ENCODE measurements at places on chromosomes 5 and 9.

DNA sequence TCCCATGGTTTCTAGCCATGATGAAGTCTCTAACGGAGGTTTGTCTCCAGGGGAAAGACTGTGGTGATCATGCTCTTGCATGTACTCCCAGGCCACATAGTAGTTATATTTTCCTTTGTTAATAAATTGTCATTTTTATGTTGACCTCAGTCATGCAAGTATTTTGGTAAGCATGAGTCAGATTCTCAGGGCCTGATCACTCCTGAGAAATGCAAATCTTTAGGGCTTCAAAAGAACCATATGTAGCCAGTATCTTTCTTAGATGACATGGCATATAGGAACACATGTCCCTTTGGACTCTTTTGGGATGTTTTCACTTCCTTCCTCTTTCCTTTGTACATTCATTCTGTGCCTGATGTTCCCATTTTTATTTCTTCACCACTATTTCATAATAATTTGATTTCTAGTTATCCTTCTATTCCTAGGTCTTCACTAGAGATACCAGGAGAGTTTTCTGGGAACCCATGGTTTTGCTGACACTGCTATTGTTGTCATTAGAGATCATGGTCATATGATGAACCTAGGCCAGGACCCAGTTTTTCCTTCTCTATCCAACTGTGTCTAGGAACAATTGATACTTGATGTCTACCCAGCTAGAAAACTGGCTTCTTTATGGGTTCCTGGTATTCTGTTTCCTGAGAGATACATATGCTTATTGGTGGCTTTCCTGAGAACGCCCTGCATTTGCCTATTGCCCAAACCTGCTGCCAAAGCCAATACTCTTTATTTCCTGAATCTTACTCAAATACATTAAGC, 248.1 kb upstream of the NREP start:
- no peak for DNase-seq

DNA sequence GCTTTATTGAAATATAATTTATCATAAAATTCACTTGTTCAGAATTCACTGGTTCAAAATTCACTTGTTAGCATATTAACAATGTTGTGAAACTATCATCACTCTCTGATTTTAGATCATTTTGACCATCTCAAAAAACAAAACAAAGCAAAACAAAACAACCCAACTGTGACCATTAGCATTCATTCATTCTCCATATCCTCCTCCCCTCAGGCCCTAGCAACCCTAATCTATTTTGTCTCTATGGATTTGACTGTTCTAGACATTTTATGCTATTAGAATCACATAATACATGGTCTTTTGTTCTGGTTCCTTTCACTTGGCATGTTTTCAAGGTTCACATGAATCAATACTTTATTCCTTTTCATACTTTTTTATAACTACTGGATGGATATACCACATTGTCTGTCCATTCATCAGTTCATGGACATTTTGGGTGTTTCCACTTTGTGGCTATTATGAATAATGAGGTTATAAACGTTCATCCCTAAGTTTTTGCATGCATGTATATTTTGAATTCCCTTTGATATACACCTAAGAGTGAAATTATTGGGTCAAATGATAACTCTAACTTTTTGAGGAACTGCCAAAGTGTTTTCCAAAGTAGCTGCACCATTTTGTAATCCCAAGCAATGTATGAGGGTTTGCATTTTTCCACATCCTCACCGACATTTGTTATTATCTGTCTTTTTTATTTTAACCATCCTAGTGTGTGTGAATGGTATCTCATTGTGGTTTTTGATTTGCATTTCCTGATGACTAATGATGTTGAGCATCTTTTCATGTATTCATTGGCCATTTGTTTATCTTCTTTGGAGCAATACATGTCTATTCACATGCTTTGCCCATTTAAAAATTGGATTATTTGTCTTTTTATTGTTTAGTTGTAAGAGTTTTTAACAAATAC, 304.1 kb downstream of the SH3GL2 start:
- no peak for DNase-seq

DNA sequence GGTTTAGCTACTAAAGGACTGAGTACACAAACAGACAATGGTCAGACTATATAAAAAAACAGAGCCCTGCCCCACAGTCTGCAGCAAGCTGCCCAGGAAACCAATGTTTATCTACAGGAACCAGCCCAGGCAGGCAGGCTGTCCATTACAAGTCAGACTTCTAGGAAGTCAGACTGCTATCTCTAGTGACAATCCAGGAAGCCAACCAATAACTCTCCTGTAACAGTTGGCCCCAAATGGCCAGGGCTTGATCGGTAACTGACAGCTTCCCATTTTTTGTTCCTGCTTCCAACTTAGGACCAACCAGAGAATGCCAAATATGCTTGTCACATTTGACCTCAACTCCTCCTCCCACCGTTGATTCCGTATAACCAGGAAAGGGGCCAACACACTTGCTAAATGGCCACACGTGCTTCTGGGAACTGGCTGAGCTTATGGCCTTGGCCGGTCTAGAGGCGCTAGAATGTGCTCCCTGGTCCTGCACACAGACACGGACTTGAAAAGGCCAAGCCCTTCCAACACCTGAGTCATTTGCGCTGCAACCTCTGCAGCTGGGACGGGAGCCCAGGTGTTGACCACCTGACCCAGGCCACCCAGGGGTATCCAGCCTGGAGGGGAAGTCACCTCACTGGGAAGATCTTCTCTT, 79.6 kb upstream of the CDK20 start:
- no peak for DNase-seq

DNA sequence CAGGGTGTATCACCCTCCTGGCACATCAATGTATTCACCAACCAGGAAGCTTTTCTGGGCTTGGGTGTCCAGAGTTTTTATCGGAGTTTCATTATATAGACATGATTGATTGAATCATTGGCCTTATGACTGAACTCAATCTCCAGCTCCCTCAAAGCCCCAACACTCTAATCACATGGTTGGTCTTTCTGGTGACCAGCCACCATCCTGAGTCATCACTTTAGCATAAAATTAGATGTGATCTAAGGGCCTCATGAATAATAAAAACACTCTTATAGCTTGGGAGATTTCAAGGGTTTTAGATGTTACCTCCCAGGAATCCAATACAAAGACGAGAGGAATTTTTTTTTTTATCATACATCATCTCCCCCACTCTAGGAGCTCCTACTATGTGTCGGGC, 7.7 kb upstream of the PBX3 start:
- no peak for DNase-seq

DNA sequence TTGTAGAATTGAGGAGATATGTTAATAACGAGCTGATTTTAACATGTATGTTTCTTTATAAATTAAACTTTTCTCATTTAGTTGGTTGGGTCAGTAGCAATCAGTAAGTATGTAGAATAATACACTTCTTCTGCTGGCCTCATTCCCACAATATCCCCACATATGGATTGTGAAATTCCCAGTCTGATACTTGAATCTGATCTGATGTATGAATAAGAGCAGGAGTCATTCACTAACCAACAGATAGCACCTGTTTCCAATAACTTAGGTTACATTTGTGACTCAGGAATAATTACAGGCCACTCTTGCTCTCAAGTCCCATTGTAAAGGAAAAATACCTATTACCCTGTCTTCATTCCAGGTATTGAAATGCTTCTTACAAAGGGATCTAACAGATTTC, 23.9 kb downstream of the SLC36A1 start:
- no peak for DNase-seq

GRCh38 chr5:67400752-67401151, 204.2 kb upstream of the CD180 start:
- no peak for DNase-seq

- no peak for DNase-seq
Observed at GRCh38 chr9:127873223-127873691, 4.2 kb downstream of the AK1 start.

DNA sequence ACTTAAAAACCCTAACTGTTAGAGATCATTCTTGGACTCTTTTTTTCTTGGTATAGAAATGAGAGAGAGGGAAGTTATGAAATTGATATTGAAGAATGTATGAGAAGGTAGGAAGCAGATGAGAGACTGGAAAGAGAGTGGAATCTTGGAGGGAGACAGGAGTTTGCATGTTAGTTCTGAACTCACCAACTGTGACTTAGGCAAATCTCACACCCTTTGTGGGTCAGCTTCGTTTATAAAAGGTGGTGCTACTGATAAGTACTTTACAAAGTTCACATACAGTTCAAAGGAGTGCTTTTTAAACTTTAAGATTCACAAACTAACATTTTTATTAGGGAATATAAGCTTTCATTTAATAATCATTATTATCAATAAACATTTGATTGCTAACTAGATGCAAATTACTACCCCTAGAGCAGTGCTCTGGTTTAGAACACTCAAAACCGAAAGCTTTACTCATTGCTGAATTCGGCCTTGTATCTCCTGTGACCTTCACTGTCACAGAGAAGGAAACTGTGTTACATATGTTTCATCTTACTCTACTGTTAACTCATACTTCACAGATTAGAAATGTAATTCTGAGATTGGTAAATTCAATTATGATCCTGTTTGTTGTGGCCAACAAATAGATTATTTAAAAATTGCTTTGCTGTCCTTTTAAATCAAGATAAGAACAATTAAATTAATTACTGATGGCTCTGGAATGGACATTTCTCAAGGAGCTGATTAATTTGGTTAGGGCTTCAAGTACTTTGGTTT, 143.2 kb downstream of the RMI1 start:
- DNase-seq = no peak

DNA sequence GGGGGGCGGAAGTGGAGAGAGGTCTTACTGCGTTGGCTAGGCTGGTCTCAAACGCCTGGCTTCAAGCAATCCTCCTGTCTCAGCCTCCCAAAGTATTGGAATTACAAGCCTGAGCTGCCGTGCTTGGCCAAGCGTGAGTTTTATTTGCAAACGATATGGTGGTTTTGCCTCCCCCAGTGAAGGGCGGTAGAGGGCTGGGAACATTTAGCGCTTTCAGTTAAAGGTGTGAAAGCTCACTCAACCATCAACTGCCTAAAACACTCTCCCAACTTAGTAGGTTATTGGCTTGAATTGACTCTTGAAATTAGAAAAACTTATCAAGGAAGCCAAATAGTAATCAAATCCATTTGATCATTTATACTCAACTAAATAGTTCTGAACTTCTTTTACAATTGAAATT, 156.3 kb downstream of the ESM1 start:
- no peak for DNase-seq

DNA sequence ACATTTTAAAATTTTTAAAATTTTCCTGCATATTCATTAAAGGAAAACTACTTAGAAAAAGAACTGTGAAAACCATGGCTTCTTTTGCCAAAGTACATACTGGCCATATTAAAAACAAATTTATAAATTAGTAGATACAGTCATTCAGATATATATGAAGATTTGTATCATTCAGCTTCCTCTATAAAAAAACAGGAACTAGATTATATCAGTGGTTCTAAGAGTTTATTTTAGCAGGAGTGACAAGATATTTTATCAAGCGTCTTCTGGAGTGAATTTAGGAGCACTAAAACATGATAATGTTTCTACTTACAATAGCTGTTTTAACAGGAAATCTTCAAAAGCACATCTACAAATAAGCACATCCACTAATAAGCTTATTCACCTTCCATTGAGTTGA, 171.4 kb downstream of the RAPGEF6 start:
- DNase-seq = no peak

- no peak for DNase-seq
Observed at GRCh38 chr9:20331095-20331685, 291.1 kb downstream of the MLLT3 start.

DNA sequence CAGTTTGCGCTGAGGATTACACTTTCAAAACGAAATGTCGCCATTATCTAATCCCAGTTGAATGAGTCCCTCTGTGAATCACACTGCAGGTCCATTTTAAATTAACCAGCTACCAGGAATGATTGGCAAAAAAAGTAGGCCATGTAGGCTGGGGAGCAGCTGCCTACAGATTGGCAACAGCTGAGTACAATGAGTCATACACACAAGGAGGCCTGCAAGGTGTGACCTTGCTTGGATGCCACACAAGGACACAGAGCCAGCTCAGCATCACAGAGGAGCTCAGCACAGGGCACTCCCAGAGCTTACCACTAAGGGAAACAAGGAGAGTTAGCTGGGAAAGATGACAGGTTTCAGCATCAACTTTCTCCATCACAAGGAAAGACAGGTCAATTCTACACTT, 12.9 kb downstream of the HAVCR1 start:
- DNase-seq = peak; percentile 18

- no peak for DNase-seq
Observed at GRCh38 chr9:133869674-133870405, 122.3 kb downstream of the VAV2 start.

- no peak for DNase-seq
Observed at GRCh38 chr9:12464910-12465512, 228.2 kb upstream of the TYRP1 start.

DNA sequence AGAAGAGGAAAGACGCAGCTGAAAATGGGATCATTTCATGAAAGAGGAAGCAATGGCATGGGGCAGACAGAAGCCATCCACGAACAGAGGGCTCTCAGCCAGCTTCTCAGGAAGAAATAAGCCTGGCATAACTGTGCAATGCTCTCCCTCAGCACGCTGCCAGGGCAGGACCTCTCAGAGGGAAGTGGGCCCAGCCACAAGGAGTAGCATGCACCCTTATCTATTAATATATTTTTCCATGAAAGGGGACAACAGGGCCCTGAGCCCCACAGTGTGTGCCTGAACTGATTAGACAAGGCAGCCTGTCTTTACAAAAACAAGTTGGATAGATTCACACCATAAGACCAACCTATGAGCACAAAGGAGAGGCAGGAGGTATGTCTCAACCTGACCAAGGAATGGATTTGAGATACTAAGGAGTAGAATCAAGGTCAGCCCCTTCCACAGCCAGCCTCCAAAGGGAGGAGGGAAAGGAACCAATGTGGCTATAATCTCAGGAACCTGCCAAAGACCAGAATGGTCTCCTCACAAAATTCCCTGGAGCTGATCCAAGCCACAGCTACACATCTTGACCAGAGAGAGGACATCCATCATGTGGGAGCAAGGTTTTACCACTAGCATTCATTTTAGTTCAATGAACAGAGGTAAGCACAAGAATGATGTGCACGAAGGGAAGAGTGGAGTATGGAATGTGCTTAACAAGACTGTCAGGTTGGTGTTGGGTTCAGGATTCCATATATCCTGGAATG, 154.8 kb downstream of the SIL1 start:
- no peak for DNase-seq

GRCh38 chr9:126809068-126809467, 4.2 kb downstream of the ZBTB43 start:
- no peak for DNase-seq

- no peak for DNase-seq
Observed at GRCh38 chr5:177183766-177184360, 50.3 kb downstream of the NSD1 start.

Measured in stimulated activated CD4-positive, alpha-beta T cell treated with anti-CD3 and anti-CD28 coated beads, Interleukin-1b, Interleukin-23, amount 100 ng/mL, for 48 hours (primary cell).